ENCODE measurements at places on chromosomes 3 and 15.

- DNase-seq = no peak
These were observed 7.0 kb downstream of the GNAI2 start for GRCh38 chr3:50242851-50243542.

DNA sequence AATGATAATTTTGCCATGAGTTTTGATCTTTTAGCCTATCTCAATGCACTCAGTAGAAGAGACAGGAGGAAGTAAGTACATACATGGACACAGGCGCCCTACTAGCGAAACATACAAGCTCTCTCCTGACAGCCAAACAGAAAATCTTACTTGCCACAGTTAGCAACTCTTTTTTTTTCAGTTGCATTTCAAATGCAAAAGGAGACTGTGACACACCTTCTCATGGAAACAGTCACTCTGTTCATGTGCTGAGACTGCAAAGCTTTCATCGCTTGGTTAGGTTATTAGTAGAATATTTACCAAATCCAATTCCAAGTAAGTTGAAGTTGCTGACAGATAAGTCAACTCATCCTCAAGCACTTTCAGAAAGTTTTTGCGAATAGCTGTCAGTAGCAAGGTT lies 223.3 kb downstream of the FOXP1 start:
- DNase-seq = no peak

GRCh38 chr15:67980773-67981685 lies 73.1 kb upstream of the PIAS1 start:
- DNase-seq = no peak

- DNase-seq = no peak
These were observed 129.5 kb downstream of the ATP8B4 start for GRCh38 chr15:49989498-49989897.

GRCh38 chr3:72120806-72121778 lies 336.1 kb upstream of the PROK2 start:
- DNase-seq = no peak

GRCh38 chr15:60325905-60326304 lies 71.9 kb downstream of the ANXA2 start:
- no peak for DNase-seq

GRCh38 chr15:40250771-40251483 lies 12.1 kb downstream of the PAK6 start:
- no peak for DNase-seq

DNA sequence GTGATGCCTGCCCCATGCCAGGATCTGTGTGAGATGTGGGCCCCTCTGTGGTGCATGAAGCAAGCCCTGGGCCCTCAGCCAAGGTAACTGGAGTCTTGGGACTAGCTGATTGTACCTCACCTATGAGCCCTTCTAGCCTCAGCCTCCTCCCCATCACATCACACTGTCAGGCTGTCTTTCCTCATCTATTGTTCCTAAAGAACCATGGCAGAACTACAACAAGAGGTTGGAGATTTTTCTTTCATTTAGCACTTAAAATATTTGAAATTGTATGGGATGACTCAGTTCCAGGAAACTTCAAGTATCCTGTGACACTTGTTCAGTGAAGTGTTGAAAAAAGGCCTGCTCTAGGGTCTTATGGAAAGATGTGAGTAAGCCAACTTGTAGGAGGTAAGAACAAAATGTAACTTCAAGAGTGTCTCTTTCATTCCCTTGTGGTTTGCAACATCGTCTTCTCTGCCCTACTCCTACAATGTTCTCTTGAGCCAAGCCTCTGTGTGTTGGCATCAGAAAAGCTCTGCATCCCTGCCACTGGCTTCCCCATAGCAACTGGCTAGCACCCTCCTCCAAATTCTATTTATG lies 58.7 kb upstream of the TIPARP start:
- DNase-seq = peak; percentile 88

DNA sequence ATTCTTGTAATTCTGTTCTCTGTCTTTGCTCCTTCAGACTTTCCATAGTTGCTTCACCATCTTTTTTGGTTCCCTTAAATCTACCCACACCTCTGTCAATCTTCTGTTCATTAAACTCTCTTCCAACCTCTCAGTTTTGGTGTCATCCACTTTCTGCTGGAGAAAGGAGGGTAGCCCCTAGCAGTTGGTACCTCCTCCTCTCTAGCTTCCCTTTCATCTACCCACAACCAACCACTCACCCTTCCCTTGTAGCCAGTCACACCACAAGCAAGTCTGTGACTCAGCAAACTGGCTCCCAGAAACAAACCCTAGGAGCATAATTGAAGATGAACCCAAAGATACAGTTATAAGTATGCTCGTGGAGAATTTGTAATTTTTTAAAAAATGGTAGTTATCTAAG lies 318.6 kb downstream of the FHIT start:
- no peak for DNase-seq

DNA sequence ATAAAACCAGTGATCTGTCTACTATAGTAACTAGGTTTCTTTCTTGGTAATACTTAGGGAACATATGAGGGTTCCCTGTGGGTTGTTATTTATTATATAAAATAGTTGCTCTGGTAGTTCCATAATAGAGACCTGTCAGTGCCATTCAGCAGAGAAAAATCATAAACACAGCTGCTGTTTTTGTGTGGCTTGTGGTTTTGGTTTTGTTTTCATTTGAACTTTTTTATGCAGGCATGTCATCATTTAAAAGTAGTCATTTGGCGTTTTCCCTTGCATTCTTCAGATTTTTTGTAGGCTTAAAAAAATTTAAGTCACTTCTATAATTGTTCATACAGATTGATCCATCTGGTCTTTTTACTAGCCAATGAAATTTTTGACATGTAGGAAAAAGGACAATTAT lies 47.9 kb downstream of the PIK3CA start:
- DNase-seq = peak; percentile 33

GRCh38 chr3:98778852-98779413 lies 15.8 kb downstream of the ST3GAL6 start:
- DNase-seq = peak; percentile 64

GRCh38 chr15:85091990-85092389 lies 110.3 kb downstream of the PDE8A start:
- DNase-seq = no peak

DNA sequence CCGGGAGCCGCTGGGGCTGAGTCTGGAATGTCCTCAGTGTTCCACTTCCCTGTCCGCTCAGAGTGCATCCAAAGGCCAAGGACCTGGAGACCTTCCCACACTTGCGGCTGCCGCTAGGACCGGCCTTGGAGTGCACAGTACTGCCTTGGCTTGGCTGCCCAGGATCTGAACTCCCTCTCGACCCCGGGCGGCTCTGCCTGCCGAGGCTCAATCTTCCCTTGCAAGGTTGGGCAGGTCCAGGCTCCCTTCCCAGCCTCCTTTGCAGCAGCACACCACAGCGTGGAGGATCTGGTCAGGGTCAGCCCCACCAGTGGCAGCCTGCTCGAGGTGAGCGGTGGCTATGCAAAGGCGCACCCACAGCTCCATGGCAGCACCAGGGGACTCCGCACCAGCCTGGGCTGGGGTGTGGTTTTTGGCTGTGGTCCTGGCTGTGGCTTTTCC lies 69.2 kb downstream of the PLXNA1 start:
- DNase-seq = no peak

DNA sequence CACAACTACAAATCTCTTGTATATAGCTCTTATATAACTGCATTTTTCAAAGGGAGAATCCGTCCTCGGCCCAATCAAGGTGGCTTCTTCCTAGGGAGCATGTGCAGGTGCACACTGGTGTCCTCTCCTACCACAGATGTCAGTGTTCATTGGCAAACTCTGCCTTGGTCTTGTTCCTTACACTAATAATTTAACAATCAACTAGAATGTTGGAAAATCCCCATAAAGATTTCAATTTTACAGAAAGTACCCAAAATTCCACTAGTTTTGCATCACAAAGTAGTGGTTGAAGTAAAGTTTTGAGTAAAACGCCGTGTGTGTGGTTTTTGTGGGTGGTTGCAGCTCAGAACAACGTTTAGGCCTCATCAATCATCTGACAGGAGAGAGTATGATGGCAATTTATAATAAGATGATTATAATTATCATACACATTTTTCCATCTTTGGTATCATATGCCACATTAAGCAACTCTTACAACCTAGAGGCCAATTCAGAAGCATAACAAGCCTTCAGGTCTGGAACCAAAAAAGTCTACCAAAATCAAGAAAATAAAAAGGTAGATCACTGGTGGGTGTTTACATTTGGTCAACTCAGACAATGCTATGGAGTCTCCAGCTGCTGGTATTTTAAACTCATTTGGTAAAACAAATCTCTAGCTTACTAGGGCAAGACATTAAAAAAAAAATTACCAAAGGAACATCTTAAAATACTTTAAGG lies 128.9 kb upstream of the BHLHE40 start:
- no peak for DNase-seq

GRCh38 chr3:10242182-10243065 lies 5.8 kb upstream of the TATDN2 start:
- no peak for DNase-seq

GRCh38 chr3:94643400-94643799 lies 580.5 kb downstream of the NSUN3 start:
- no peak for DNase-seq

DNA sequence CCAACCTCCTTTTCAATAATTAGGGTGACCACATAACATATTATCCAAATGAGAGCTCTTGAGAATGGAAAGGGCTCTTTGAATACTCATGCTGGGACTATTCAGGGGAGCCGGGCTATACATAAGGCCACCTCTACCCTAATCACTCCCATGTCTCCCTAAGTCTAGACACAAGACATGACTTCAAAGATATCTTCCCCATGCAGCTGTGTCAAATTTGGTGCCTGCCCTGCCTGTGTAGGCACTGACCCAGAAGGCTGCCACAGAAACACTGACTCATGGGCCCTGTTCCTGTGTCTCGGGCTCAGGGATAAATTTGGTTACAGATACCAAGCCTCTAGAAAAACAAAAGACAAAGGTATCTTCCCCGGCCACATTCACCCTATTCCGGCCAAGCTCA lies 70.3 kb downstream of the MYLK start:
- no peak for DNase-seq

GRCh38 chr15:100170291-100171210 lies 171.2 kb downstream of the ADAMTS17 start:
- DNase-seq = no peak

GRCh38 chr3:185402561-185402960 lies 39.6 kb downstream of the MAP3K13 start:
- peak; percentile 31 for DNase-seq

DNA sequence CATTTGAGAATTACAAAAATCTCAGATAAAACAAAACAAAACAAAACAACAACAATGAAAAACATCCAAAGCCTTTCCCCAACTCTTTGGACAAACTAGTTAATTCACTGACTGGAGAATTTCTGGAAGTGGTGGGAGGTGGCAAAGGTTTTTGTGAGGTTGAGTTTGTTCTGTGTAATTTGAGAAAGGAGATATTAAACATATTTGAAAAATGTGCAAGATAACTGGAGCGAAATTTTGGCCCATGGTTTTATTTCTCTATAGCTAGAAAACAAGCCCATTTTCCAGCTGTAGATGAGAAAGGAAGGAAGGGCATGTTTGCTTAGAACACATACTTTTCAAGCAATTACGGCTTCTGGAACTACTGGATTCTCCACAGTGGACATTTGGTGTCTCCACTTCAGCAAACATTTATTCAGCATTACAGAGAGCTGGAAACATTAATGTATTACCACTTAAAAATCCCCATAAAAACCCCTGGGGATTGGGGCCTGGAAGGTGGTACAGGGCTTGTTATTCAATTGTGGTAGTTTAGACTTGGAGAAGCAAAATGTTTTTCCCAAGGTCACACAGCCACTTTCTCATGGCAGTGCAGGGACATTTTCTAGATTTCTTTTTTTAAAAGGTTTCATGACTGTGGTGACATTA lies 135.8 kb downstream of the THSD4 start:
- no peak for DNase-seq

- DNase-seq = no peak
These were observed 27.3 kb upstream of the SLC28A2 start for GRCh38 chr15:45224621-45225217.

DNA sequence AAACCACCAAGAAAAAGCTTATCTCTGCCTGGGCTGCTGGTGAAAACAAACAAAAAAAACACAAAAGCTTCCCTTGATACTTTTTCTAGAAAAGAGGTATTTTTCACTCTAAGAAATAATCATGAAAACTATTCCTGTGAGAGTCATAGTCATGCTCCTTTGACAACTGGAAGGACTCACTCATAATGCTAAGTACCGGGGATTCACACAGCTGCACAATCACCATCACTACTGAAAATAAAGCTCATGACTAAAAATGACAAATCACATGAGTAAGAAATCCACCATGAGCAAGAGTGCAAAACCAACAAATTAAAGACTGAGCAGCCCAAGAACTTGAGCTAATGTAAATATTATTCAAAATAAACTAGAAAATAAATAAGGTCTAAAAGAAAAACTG lies 10.6 kb upstream of the POU1F1 start:
- no peak for DNase-seq

GRCh38 chr3:115322901-115323300 lies 175.8 kb upstream of the ZBTB20 start:
- no peak for DNase-seq

GRCh38 chr3:112187300-112187699 lies 54.3 kb upstream of the GCSAM start:
- DNase-seq = no peak

- no peak for DNase-seq
These were observed 155.7 kb downstream of the SLCO3A1 start for GRCh38 chr15:92009162-92009561.

- DNase-seq = no peak
These were observed 533 bp upstream of the SMAD3 start for GRCh38 chr15:67064607-67065530.

DNA sequence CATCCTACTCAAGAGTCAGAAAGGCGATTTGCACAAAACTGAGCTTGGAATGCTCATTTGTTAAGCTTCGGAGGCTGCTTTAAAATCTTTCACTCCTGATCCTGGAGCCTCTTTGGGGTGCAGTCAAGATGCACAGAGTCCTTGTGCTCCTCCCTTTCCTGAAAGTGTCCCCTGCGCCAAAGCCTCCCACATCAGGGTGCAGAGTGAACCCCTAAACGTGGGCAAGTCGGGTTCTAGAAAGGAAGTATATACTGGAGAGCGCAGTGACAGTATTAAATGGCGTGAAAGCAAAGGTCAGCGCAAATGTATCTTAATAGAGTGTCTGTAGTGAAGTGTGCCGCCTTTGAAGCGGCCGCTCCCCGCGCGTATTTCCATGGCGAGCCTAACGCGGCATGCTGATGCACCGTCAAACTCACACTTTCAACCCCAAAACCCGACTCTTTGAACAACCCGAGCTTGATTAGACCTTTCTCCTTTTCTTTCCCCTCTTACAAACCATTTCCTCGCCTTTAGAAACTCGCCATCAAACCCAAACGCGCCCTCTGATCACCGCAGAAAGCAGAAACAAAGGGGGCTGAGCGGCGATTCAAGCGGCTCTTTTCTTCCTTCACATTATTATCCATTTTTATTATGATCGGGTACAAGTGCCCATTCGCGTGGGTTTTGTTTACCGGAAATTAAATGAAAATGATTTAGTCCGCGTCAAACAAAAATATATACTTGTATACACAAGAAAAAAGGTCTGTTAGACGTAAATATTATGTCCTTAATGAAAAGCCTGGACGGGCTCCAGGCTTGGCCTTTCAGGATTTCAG lies 18.3 kb downstream of the ZIC4 start:
- DNase-seq = no peak

- no peak for DNase-seq
These were observed 95.4 kb upstream of the AGBL1 start for GRCh38 chr15:85984241-85984640.

Data from fibroblast of the conjunctiva (primary cell).